ENCODE measurements at places on chromosomes 16 and 17.
A peak's percentile ranks its signal among the peaks of the same experiment; 100 is the strongest.

DNA sequence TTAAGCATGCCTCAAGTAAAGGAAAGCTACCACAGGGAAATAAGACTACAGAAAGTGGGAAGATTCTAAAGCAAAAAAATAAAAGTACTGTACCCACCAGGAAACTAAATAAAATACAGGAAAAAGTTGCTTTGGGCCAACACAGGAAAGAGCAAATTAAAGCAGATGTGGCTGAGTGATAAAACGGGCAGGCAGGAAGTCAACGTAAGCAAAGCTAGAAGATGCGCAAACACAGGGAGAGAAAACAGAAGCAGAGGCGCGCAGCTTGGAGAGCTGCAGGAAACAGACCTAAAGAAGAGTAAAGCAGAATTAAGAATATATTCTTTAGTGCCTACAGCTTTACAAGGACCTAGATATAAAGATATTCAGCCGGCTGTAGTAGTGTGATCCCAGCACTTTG, 21.7 kb downstream of the USP36 start:
- DNase-seq = peak; percentile 32

DNA sequence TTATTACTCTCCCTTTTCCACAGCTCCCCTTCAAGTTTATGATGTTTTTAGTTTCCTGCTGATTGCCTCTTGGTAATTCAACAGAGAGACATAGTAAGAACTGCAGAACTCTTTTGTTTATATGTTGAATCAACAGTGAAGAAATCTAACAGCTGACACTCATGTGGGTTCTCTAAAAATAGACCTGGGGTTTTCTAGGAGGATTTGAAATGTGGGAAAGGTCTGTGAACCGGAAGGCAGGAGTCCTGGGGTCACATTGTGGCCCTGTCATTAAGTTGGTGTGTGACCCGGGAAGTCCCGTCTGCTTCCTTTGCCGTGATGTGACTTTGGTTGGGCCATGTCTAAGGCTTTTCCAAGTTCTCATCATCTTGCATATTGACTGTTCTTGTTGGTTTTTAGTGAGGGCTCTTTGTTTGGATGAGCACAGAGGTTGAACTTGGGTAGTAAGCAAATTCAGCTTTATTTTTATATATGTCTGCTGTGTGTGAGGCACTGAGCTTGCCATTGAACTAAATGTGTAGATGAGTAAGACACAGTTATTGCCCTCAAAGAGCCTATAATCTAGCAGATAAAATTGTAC, 48.5 kb upstream of the HS3ST3A1 start:
- DNase-seq = no peak

GRCh38 chr16:9191274-9191850, 99.9 kb downstream of the HAPSTR1 start:
- DNase-seq = no peak

DNA sequence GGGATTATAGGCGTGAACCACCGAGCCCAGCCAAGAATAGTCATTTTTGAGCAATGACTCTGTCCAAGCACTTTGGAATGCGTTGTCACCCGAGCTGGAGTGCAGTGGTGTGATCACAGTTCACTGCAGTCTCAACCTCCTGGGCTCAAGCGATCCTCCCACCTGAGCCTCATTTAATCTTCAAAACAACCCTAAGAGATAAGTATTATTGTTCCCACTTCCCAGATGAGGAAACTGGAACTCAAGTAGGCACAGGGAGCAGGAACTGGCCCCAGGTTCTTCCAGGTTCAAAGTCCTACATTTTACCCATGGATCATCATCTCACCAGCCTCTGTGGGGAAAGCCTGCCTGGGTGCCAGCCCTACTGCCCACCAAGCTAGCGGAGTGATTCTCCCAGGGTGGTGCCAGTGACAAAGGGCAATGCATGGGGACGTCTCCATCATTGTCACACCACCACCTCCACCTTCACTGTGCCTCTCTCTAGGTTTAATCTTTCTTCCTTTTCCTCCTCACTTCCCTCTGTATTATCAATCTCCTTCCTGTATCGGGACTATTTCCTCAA, 11.3 kb upstream of the RNF157 start:
- no peak for DNase-seq

- DNase-seq = peak; percentile 73
These were observed 22.9 kb upstream of the PECAM1 start for GRCh38 chr17:64413513-64413912.

DNA sequence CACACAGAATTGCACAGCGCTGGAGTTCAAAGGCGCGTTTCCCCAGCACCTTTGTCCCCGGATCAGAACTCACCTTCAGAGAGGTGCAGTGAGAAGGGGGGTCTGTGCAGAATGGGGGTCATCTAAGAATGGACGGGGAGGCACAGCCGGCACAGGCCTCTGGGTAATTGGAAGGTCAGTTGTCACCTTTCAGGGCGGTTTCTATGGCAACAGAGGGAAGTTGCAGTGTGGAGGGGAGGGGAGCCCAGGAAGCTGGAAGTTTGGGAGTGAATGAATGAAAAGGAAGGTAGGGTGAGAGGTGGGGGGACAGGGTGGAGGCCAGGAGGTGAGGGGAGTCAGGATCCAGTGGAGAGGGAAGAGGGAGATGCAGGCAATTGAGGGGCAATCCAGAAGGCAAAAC, 12.4 kb upstream of the KCNG4 start:
- no peak for DNase-seq

- no peak for DNase-seq
These were observed 48.2 kb upstream of the NSRP1 start for GRCh38 chr17:30068465-30068864.

DNA sequence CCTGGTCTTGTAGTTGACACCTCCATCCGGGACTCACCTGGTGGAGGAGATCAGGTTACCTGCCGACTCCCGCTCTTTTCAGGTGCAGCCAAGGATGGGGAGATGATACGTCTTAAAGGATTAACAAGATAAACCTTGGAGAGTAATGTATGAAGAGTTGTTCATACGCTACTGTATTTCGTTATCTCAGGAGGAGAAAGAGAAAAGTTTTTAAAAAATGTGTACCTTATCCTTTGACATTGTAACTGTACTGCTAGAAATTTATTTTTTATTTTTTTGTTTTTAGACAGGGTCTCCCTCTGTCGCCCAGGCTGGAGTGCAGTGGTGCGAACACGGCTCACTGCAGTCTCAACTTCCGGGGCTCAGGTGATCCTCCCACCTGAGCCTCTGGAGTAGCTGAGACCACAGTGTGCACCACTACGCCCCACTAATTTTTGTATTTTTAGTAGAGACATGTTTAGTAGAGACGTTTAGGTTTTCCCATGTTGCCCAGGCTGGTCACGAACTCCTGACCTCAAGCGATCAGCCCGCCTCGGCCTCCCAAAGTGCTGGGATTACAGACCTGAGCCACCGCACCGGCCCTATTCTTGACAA, 764 bp upstream of the SMURF2 start:
- no peak for DNase-seq

DNA sequence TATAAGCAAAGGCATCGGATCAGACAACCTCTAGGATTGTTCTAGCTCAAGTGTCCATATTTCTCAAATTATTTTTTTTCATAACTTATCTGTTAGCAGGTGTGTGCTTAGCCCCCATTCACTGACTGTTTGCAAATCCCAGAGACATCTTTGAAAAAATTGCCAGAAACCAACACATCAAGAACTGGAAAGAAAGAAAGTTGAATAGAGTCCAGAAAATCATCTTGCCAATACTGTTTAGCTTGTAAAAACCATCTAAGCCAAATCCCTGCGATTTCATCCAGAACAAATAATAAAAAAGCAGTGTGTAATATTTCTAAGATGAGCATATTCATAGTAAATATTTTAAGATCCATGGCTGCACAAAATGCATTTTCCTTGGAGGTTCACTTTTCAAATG, 64.5 kb downstream of the WSCD1 start:
- DNase-seq = no peak

DNA sequence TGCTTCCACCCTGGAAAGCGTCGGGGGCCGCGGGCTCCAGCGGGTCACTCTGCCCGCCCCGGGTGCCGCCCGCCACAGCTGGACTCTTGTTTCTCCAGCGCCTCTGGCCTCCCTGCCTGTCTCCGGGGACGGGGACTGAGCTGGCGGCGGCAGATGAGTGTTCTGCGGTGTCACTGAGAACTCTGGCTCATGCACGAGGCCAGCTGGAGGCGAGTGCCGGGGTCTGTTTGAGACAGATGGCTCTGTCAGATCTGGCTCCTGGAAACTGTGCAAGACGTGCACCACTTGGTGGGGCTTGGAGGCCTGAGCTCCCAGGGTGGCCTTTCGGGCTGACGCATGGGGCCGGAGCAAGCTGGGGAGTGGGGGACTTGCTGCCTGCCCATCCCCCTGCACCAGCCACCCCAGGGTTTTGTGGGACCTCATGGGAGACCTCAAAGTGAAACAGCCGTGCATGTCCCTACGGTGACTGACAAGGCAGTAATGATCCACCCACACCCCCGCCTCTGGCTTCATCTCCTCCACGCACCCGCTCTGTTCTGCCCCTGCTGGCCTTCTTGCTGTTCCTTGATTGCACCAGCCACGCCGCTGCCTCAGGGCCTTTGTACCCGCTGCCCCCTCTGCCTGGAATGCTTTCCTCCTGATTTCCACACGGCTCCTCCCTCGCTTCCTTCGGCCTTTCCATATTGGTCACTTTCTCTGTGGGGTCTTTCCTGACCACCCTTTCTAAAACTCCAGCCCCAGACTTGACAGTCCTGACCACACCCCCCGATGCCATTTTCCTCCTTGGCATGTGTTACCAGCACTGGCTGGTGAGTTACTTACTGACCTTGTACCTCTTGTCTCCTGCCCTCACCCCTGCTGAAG, 174.9 kb upstream of the CIBAR2 start:
- DNase-seq = no peak

GRCh38 chr16:72025404-72026114, 17.0 kb downstream of the DHODH start:
- no peak for DNase-seq

GRCh38 chr16:86664522-86665318, 86.4 kb downstream of the FOXL1 start:
- DNase-seq = no peak

GRCh38 chr16:21260870-21261791, 17.0 kb downstream of the CRYM start:
- DNase-seq = no peak

GRCh38 chr16:87569601-87570571, 32.4 kb upstream of the JPH3 start:
- DNase-seq = no peak

- no peak for DNase-seq
These were observed 201.4 kb upstream of the CHMP6 start for GRCh38 chr17:80790021-80790765.

GRCh38 chr17:62970610-62971009, 4.6 kb downstream of the TANC2 start:
- no peak for DNase-seq

DNA sequence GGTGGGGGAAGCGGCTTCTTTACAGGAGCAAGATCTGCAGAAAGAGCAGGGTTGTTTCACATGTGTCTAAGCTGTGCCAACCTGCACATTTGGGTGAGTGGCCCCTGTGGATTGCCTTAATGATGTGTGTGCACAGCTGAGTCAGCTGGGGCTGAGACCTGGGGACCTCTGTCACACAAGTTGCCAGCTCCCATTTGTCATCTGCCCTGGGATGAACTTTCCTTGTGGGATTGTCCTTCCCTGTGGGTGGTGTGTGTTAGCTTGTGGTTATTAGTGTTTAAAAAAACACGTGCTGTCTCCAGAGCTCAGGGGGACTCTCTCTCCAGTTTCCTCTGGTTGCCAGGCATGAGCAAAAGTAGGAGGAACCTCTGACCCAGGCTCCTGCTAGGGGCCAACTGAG, 400.5 kb upstream of the CCL2 start:
- no peak for DNase-seq

DNA sequence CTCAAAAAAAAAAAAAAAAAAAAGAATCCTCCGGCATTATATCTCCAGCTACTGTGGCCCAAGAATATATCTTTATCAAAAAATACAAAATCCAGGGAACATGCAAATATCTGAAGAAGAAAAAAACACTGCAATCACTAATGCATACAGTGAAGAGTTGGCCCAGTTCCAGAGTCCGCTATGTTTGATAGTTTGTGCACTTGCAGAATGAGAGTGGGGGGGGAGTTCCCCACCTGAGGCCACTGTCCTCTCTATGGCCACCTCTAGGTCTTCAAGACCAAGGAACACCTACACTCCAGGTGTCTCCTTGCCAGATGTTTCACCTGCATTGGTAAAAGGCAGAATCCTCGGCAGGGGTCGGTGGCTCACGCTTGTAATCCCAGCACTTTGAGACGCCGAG, 4.0 kb downstream of the ZNF785 start:
- DNase-seq = no peak

- no peak for DNase-seq
These were observed 393 bp downstream of the ANKRD11 start for GRCh38 chr16:89489898-89490438.

- no peak for DNase-seq
These were observed 6.8 kb downstream of the PIEZO1 start for GRCh38 chr16:88778271-88778525.

- no peak for DNase-seq
These were observed 163.2 kb downstream of the TOX3 start for GRCh38 chr16:52383640-52384292.

DNA sequence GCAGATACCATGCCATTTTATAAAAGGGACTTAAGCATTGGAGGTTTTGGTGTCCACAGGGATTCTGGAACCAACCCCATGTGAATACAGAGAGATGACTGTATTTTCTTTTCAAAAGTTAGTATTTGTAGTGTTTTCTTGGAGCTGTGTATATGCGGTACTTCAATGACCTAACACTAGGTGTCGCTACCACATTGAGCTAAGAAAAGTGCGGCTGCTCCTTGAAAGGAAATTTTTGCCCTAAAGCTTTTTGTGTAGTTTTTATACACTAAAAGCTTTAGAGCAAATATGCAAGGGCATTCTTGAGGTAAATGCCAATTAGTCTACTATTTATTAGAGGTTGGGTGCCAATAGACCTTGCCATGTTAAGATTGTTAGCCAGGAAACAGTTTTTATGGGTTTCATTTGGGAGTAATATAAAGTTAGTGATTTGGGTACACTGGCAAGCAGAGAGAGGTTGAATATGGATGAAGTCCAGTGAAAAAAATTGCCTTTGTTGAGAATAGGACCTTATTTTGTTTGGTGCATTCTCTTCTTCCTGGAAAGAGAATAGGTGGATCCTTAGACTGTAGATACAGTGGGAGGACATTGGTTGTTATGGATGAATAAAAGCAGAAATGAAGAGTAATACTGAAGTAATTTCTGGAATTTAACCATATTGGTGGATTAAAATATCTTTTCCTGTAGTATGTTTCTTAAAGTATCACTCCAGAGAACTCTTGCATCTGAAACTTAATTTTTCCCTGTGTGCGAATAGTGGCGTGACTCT, 43.3 kb downstream of the BCAS3 start:
- DNase-seq = peak; percentile 41

DNA sequence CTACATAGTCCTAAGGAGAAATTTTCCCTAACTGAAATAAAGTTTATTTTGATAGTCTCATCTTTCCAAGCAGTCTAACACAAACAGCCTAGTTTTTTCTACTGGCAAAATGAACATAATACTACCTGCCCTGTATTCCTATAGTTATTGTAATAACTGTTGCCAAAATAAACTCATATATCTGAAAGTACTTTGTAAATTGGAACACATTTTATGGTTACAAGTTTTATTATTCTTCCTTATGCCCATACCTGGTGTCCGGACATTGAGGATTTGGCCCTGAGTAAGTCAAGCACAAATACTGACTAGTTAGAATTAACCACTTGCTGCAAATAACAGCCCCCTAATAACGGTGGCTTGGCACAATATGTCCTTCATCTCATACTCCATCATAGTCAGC, 120.4 kb upstream of the TOM1L1 start:
- DNase-seq = no peak

- DNase-seq = no peak
These were observed 75.3 kb upstream of the TBC1D3K start for GRCh38 chr17:37848690-37849616.

GRCh38 chr17:31371511-31372097, 19.9 kb upstream of the RAB11FIP4 start:
- DNase-seq = no peak
